ENCODE measurements at places on chromosomes 1 and 21.

GRCh38 chr1:215287362-215287761 lies 204.8 kb downstream of the KCNK2 start:
- no peak for DNase-seq

GRCh38 chr1:8217809-8218208 lies 100.1 kb upstream of the SLC45A1 start:
- no peak for DNase-seq

DNA sequence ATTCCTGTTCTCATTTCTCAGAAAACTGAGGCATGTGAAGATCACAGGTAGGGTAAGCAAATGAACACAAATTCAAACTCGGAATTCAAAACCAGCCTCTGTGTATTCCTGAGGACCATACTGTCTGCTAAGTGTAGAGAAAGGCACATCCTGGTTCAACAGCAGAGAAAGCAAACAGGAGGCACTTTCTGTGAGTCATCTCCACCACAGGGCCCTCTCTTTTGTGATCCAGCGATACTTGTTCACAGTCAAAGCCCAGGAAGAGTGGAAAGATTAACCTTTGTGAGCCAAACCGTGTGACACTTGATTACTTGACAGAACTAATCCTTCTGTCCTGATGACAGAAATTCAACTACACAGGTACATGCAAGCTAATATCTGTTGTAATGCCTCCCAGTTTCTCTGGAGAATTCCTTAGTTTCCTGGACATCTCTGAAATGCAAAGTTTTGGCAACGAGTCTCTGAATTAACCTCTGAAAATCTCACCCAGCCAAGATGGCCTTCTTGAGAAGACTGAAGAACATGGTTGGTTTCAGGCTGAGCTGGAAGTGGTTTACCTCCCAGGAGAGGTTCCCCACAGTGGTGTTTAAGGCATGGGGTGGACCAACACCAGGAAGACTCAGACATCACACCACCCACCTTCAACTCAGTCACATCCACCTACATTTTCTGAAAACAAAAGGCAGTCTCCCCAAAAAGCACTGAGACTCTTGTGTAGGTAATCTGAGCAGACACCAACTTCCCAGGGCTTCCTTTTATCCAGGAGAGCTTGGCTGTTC lies 98.2 kb upstream of the ERG start:
- DNase-seq: no peak

GRCh38 chr1:43919906-43920305 lies 13.7 kb upstream of the ARTN start:
- DNase-seq: no peak

DNA sequence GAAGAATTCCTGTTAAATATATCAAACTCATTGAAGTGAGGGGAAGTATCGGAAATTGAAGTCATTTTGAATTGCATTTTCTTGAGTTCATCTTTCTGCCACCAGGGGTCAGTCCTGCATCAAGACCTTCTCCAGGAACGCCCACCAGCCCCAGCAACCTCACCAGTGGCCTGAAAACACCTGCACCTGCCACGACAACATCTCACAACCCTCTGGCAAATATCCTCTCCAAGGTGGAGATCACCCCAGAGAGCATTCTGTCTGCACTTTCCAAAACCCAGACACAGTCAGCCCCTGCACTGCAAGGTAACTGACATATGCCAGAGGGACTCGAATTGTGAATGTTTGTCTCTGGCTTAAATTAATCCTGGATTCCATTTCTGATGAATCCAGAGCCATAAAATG lies 22.8 kb upstream of the TARS2 start:
- peak; percentile 76 for DNase-seq

DNA sequence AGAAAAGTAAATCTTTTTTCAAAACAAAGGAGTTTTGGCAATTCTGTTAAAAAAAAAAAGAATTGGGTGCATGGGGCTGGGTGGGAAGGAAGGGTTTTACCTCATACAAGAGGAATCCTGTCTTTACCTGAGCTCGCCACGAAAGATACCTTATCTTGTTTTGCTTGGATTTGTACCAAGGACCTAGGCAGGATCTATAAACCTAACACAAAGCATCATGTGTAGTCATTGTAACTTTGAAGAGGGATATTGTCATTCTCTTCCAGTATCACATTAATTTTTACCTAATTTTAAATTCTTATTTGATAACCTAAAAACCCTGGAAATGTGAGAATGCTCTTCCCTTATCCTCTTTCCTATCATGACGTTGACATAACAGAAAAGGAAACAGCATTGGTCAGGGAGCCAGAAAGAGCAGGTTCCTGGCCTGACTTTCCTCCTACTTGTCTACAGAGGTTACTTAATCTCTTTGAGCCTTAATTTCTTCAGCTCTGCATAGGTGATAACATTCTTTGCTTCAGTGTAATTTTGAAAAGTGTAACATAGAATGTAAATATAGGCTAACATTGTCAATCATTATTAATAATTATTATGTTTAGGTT lies 4.0 kb upstream of the LAMC1 start:
- DNase-seq: no peak

DNA sequence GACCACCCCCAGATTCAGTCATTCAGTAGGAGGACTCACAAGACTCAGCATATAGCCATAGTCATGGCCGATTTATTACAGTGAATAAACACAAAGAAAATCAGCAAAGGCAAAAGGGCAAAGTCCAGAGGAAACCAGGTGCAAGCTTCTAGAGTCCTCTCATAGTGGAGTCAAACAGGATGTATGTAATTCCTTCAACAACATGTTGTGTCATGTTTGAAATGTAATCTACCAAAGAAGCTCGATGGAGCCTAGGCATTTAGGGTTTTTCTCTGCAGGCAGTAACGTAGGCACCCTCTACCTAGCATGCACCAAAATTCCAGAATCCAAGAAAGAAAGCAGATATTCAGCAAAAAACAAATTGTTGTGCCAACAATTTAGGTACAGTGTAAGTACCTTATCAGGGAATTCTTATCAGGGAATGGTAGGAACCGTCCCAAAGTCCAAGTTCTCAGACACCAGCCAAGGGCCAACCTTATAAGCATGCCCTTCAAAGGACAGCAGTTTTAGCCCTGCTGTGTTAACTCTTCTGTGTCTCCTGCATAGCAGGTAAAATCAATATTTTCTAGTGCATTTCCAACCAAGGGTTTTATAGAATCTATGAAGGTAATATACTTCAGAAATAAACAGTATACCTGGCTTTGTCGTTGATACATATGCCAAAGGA lies 16.1 kb upstream of the SLAMF6 start:
- peak; percentile 93 for DNase-seq
